ENCODE measurements at places on chromosomes 6 and 20.
A peak's percentile ranks its signal among the peaks of the same experiment; 100 is the strongest.

DNA sequence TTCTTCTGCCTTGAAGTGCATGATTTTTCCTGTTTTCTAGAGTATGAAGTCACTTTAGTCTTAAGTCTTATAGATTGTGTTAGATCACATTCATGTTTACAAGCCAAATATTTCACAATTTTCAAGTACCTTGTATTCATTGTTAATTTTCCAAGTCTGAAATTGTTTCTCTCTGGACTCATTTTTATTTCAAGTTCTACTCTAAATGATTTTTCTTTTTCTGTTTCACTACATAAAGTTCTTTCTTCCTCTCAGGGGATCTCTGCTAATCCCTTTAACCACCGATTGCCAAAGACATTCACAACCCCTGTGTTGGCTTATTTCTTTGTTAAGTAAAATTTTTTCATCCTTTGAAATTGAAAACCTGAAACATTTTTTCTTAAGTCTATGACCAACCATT lies 805.7 kb downstream of the KIF16B start:
- peak; percentile 30 for DNase-seq

- no peak for DNase-seq
Measured at GRCh38 chr6:37882292-37882691, 62.8 kb downstream of the ZFAND3 start.

DNA sequence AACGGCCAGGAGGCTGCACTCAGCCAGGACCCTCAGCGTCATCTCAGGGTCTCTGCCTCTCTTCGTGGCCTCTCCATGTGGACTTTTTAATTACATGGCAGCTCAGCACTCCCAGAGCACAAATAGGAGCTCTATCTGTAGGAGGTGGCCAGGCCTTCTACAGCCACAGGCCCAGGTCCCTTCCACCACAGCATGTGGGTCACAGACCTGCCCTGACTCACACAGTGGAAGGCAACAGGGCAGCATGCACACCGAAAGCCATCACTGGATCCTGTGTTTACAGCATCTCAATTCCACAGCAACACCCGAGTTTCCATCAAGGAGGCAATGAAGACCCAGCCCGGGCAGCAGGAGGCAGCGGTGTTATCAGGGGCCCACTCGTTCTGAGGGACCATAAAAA lies 65.8 kb upstream of the CD93 start:
- no peak for DNase-seq

GRCh38 chr6:31715022-31715958 lies at the start of gene LY6G6D:
TSS of gene LY6G6D (plus strand) at chr6:31715348. CDS start at chr6:31715356, 8 bp downstream.
- no peak for DNase-seq

DNA sequence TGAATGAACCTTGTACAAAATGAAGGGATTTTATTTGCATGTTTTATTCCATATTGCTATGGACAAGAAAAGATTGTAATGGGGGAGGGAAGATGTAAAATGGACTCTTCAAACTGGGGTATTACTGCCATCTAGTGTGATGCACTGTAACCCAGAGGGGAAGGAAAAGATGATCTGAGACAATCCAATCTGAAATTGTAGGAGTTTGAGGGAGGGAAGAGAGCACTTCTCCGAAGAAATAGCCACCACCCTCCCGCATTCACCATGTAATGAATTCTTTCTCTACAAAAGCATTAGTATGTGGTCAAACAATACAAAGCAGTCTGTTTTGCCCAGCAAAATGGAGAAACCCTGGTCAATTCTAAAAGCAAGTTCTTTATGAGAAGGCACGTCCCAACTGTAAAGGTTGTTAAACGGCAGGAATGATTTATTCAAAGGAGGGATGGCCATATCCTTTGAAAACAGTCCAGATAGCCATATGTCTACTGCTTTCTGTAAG lies 679.5 kb upstream of the NRSN1 start:
- DNase-seq, result peak; percentile 65

DNA sequence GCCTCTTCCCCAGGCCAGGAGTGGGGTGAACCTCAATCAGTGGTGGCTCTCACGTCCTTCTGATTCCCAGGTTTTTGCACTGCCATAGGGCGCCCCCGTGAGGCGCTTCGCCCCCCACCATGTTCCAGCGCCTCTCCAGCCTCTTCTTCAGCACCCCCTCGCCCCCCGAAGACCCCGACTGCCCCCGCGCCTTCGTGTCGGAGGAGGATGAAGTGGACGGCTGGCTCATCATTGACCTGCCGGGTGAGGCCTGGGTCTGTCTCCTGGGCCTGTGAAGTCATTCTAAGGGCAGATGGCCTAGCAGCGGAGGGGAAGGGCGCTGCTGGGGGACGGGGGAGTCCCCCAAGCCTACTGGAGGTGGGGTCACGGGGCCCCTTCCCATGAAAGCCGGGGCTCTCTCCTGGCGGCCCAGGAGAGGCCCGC lies 4.5 kb downstream of the TP53INP2 start:
- peak; percentile 28 for DNase-seq

GRCh38 chr6:72689107-72689954 lies 67.5 kb downstream of the KCNQ5 start:
- DNase-seq, result no peak

Measured in fibroblast of skin of abdomen (primary cell).